ENCODE measurements at places on chromosomes 2 and 18.

- no peak for DNase-seq
Measured at GRCh38 chr2:111219285-111219684, 98.6 kb downstream of the BCL2L11 start.

DNA sequence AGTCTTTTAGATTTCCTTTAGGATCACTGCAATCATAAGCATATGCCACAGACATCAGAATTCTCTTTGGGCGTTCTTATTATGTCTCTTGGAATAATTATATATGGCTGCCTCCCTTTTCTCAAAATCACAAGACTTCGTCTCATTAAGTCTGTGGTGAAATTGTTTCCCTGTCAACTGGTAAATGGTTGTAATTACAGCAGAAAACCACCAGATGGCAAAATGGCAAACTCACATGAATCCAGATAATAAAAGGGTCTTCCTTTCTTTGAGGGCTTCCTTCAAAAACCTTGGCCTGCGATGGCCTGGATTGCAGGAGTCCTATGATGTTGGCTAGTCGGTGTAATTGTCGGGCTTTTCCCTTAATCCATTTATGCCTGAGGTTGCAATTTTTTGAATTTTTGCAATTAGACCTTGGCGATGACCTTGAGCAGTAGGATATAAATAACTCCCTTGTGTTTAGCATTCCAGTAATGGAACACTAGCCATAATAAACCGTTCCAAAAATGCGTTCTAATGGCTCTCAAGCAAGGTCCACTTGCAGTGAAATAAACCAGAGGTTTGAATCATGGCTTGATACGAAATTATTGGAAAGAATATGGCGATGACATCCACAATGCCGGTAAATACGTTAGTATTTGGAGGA is 656.4 kb downstream of the MBD2 start:
- no peak for DNase-seq

- no peak for DNase-seq
Measured at GRCh38 chr2:236851187-236851586, 234.5 kb upstream of the COPS8 start.

DNA sequence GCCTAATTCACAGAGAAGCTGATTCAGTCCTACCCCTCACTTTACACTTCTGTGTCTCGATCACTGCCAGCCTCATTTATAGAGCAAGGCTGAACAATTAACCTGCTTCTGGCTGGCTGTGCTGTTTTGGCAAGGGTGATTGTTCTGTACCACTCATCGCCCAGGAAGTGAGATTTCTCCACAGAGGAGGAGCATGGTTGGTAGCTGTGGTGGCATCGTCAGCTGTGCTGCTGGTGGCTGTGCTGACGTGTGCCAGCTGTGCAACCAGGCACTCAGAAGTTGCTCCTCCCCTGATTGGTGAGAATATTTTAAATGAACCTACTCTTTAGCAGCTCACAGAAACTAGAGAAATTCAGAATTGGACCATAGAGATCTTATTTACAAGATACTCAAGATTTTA is 158.3 kb downstream of the EML6 start:
- DNase-seq = no peak

GRCh38 chr18:75066021-75066880 is 142.7 kb downstream of the PTGR3 start:
- no peak for DNase-seq

Measured in skin of body (tissue), 3 donors.